Activated naive CD4-positive, alpha-beta T cell (primary cell): ENCODE measurements at places on chromosomes 5 and 9.

DNA sequence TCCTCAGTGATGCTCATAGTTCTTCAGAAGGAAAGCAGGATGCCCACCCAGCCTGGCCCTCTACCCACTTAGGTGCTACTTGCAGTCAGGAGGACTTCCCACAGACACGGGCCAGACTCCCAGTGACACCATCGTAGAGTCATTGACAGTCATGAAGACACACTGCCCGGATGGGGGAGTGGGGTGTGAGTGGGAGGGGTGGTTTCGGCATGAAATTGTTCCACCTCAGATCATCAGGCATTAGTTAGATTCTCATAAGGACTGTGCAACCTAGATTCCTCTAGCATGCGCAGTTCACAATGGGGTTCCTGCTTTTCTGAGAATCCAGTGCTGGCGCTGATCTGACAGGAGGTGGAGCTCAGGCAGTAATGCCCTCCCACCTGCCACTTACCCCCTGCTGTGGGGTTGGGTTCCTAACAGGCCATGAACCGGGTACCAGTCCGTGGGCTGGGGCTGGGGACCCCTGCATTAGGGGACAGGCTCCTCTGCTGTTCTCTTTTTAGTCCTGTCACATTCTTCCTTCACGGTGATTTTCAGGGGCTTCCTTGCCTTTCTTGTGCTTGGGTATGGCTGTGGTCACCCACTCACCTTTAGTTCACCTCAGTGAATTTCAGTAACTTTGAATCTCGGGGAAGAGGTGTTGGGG, 88.2 kb upstream of the ANKRD55 start:
- DNase-seq: no peak

GRCh38 chr5:77390795-77391194, 101.3 kb downstream of the WDR41 start:
- DNase-seq: no peak

GRCh38 chr5:161261668-161262323, 284.7 kb downstream of the GABRB2 start:
- no peak for DNase-seq

DNA sequence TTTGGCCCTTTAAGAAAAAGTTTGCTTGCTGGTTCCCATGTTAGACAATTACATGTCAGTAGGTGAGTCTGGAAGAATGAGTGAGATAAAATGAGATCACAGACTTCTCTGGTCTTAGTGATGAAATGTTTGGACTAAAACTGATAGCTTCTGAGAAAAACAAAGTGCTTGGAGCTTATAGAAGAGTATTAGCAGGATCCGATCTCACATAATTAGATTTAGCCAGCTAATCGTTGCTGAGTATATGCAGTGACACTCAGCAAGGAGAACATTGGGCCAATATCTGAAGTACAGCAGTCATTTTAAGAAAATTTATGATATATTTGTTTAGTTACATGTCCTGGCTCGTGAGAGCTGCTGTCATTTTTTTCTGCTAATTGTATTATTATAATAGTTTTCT, 135.8 kb downstream of the SNCAIP start:
- no peak for DNase-seq

GRCh38 chr5:93785475-93785874, 44.1 kb upstream of the POU5F2 start:
- DNase-seq: no peak

DNA sequence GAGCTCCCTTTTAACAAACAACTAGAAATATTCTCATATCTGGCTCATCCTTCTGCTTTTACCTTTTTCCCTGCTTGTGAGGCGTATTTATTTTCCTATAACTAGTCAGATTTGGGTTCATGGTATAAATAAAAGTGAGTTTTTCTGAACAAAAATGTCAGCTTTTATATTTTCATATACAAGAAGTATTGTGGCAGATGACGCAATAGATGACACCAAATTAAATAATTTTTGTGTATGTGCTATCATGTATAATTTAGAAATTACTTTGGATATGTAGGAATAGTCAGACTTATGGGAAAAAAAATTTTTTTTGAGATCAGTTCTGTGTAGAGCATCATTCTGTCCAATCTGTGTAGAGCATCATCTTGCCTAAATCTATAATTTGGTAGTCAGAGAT, 45.7 kb upstream of the SLC27A6 start:
- no peak for DNase-seq

DNA sequence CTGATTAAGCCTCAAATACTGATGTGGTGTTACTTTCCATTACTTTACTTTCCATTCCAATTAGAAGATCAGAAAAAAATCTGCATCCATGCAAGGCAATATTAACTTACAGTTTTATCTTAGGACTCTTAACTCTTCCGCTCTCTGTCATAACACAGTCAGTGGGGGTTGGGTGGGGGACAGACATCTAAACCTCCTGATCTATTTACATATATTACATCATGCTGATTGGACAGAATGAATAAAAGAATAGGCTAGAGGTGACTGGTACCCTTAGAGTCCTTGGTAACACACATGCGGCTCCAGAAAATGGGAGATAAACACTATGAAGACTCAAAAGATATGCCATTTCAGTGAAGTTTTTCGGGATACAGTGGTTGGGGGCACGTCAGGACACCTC, 27.6 kb downstream of the RAPGEF6 start:
- no peak for DNase-seq

GRCh38 chr5:57734296-57734695, 251.7 kb upstream of the ACTBL2 start:
- DNase-seq: no peak

DNA sequence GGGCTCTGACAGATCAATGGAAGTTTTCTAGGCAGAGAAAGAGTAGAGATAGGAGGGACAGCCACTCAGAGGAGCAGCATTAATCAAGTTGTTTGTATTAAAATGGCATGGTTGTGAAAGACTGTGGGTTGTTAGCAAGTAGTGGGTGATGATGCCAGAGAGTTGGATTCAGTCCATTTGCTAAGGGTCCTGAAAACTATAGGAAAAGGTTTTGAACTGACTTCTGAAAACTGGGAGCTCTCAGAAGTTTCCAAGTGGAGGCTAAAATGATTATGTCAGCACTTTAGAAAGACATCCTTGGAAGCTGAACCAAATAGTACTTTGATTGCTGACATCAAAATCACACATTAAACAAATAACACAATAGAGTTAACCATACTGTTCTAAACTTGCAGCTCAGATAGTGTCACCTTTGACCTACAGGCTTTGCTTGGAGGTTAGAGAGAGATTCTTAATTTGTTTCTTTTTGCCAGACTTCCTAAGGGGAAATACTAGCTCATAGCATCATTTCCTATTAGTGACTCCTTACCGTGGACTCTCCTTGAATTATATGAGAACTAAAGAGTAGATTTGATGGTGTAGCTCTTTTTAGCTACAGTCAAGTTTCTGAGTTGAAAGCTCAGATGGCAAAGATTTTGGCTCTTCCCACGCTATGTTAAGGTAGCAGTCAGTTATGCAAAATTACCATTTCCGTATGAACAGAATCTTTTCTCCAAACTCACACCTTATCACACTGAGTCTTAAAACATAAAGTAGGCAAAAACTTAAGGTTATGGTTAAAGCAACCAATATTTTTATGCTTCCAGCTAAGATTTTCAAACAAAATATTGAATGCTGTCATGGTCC, 277.1 kb downstream of the NR3C1 start:
- no peak for DNase-seq

DNA sequence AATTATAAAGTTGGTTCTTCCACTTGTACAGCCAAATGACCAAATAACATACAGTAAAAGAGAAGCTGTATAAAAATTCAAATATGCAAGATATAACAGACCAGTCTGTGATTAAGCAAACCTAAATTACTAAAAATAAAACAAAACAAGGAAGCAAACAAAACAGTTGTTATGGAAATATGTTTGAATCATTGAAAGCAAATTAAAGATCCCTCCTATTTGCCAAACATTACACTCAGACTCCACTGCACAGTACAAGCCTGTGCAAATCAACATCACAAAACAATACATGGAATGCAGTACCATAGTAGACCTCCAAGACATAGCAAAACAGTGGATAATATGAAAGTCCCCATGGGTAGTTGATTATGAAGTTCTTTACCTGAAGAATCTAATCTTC, 288.1 kb upstream of the PTGER4 start:
- DNase-seq: no peak

DNA sequence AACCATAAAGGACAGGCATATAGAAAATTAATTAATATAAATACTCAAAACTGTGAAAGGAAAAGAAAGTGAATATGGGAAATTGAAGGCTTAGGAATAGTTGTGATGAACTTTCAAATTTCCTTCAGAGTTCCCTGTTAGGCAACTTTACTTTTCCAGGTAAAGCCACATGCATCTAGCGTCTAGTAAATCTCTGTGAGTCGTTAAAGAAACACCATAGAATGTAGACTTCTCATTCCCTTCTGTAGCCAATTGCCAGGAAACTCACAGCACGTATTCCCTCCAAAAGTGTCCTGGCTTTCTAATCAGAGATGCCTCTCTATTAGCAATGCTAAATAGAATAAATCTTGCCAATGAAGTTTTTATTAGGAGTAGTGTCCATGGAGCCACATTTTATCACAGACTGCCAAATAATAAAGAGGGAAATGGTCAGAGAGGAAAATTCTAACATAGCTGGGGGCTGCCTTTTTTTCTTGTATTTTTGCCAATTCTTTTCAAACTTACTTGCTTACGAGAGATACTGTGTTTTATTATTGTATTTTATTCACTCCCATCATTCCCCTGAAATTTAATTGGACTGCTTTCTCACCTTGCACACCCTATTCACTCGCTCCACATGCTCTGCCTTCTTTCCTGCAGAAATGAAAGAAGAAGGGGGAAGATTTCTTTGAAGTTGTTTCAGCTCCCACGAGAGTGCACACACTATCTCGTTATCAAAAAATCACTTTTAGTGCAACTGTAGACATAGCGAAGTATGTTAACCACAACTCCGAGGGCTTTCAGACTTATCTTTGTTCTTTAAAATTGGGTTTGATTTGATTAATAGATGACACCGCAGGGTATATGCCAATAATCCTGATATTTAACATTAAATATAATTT, 439.0 kb downstream of the CSNK1G3 start:
- no peak for DNase-seq

- no peak for DNase-seq
Measured at GRCh38 chr9:93204470-93205043, 20.6 kb downstream of the WNK2 start.

GRCh38 chr5:11815481-11815880, 88.8 kb downstream of the CTNND2 start:
- DNase-seq: no peak

DNA sequence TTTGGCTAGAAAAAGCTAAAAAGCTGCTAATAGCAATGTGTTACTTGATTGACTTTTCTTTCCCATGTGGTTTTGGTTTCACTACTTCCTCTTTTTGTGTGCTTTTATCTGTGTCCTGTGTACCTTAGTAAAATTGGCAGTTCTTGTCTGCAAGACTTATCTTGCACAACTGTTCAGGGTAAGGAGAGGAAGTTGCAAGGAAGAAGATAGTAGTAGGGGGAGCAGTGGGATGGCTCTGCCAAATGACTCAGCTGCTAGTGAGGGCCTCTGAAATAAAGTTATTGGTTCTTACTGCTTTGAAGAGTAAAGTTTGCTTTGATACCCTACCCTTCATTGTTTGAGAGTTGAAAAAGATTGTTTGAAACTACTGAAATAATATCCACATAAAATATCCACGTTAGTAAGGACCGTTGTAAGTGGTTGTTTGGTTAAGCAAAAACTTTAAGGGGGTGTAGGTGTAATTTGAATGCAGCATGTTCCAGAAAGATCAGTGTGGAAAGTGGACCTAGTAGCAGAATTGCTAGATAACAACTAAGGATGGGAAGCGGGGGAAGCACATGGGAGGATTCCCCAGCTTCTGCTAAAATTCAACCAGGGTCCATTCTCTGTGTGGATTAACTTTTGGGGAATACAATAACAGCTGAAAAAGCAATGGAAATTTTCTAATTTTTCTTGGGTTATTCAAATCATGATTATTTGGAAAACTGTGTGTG, 123.5 kb downstream of the SCAMP1 start:
- no peak for DNase-seq

DNA sequence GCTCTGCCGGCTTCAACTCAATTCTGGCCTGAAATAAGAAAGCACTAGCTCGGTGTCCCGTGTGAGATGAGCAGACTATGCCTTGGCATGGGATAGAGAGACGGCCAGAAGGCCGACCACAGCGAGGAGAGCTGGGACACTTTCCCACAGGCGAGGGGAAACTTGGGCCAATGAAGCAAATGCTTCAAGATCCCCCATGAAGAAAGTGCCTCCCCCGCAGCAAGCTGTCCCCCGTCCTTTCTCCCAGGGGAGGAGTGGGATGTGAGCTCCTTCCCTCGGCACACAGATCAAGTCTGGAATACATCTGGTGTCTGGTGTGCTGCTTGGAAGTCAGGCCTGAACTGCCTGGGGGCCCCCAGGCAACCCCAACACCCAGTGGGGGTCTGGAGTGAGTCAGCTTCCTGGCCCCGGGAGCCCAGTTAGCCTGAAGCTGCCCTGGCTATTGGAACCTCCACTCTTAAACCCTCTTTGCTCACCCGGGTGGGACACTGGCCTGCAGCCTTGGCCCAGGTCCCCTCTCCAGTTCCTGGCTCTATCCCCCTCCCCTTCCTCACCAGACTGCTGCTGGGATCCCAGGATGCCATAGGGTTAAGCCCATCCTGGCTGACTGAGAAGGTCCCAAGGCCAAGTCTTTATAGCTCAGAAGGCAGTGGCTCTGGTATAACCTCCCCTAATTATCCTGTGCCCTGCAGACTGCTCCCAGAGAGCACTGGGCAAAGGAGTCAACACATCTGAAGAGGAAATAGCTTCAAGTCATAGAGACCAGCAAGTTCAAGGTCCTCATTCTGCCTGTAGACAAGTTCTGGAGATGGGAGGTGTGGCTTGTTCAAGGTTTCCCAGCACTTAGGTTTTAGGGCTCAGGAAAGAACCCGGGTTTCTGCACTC, 205.3 kb downstream of the TTLL11 start:
- no peak for DNase-seq

DNA sequence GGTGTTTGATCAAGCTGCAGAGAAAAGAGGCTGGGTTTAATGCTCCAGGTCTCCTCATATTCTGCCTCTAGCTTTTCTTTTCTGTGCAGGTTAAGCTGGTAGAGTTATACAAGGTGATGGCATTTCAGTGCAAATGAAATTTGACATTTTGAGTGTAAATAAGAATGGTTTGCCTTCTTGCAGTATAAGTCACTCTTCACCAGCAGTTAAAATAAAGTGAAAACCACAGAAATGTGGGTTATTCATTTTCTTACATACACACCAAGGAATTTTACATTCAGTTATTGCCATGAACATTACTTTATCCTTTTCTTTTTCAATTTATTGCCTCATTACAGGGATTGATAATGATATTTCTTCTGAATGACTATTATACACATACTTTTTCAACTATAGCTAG, 337.5 kb upstream of the PCSK5 start:
- DNase-seq: no peak

DNA sequence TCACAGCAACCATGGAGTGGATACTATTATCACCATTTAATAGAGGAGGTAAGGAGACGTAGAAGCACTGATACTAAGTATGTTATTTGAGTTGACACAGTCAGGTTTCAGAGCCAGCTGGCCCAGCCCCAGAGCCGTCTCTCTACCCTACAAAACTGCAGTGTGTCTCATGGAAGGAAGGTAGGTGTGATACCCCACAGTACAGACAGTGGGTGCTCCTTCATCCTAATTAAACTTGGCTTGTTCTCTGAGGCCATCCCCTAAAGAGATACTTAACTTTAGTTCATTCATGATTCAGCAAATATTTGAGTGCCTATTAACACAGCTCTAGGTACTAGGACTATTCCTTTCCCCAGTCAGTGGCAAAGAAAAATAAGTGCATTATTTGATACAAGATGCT, 22.6 kb downstream of the PIP5K1B start:
- no peak for DNase-seq

GRCh38 chr5:68155940-68156339, 59.6 kb upstream of the PIK3R1 start:
- DNase-seq: no peak

GRCh38 chr5:169148138-169148740, 152.7 kb downstream of the SLIT3 start:
- no peak for DNase-seq
